ENCODE measurements at places on chromosomes 6 and 20.

DNA sequence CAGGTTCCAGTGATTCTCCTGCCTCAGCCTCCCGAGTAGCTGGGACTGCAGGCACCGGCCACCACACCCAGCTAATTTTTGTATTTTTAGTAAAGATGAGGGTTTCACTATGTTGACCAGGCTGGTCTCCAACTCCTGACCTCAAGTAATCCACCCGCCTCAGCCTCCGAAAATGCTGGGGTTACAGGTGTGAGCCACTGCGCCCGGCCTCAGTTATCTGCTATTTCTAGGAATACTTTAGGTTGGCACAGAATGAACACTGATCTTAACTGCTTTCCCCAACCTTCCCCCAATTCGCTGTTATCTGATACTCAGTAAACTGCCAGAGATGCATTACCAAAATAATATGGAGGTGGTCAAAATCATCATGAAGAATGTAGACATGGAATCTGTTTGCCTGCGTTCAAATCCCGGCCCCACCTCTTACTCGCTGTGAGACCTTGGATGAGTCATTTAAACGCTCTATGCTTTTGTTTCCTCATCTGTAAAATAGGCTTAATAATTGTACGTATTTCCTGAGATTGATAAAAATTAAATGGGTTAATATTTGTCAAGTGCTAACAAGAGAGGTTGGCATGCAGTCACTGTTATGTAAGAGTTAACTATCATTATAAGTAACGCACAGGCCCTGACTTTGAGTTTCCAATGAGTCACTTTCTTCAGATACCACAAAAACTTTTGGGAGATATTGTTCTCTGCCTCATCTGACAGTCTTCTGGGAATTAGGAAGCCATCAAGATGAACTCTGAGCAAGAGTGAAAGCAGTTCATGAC lies 44.5 kb upstream of the NCOA3 start:
- peak; percentile 54 for DNase-seq

DNA sequence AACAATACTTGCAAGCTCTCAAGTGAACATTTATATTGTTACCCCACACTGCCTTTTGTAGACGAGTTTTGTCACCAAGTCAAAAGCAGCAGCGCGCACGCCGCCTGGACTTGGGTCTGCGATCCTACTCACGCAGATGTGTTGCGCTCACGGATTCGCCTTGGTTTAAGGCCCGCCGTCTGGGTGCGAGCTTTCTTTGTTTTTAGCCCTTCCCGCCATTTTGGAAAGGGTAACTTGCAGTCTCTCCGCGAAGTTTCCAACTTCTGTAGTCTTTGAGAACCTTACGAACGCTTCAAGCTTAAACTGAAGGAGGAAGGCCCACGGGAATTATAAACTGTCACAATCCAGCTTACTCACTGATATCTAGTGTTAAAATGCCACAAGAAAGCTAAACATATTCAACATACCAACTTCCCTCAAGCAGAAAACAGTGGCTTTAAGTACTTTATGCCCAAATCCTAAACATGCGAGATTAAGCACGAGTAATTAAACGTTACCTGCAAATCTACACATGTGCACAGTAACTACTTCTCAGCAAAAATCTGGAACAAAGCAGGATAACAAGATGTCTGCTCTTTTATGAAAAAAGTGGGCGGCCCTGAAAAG lies 80.4 kb upstream of the BTN3A2 start:
- DNase-seq, result peak; percentile 52

- DNase-seq, result no peak
Observed at GRCh38 chr20:54194724-54195438, 13.0 kb upstream of the PFDN4 start.

DNA sequence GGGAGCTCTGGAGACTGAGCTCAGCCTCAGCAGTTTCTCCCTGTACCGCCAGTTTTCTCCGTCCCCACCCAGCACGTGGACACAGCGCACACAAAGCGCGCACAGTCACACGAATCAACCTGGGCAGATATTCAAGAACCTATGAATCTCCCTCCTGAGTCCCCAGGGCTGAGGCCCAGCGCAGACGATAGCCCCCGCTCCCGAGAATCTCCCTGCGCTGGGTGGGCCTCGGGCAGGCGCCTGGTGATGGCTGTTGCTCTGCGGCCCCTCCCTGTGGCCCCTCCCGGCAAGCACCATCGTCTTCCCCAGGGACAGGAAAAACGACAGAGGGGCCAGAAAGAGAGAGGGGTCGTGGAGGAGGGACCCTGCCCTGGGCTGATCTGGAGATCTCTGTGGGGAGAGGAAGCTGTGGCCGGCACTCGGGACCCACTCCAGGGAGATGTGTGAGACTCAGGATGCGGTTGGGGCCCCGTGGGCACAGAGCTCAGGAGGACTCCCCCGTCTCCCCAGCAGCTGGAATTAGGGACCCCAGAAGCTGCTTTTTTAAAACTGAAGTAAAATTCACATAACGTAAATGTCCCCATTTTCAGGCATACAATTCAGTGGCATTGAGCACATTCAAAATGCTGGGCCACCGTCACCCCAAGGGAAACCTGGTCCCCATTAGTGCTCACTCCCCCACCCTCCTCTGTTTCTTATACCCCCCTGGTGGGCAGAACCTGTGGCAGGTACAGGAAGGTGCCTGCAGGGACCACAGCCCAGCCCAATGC lies 330.8 kb downstream of the TAF4 start:
- DNase-seq, result no peak

DNA sequence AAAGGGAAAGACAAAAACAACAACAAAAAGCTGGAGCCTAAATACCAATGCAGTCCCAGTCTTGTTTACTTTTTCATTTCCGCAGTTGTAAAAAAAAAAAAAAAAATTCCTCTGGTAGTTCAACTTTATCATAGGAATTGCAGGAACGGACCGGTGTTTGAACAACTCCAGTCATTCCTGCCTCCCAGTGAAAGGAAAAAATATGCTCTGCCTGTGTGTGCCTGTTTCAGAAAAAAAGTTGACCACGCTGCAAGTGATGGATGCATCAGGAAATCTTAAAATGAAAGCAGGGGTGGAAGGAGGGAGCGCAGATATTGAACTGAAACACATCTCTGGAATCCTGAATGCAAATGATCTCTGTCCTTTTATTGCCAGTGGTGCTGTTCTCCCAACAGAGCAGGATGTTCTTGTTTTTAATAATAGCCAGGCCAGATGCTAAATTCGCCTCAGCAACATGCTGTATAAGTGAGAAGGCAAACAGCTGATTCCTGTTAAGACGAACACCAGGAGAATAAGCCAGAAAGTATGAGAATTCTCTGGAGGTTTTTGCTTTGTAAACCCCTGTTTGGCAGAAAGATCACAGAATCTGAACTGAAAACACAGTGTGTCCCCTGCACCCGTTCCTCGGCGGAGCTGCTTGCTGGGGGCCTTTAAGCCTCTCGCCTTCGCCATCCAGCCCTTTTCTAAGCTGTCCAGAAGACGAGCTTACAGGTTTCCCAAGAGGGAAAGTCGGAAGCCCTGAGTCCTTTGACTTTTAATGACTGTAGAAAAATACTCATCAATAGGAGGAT lies 178.4 kb upstream of the SUPT3H start:
- DNase-seq, result no peak

DNA sequence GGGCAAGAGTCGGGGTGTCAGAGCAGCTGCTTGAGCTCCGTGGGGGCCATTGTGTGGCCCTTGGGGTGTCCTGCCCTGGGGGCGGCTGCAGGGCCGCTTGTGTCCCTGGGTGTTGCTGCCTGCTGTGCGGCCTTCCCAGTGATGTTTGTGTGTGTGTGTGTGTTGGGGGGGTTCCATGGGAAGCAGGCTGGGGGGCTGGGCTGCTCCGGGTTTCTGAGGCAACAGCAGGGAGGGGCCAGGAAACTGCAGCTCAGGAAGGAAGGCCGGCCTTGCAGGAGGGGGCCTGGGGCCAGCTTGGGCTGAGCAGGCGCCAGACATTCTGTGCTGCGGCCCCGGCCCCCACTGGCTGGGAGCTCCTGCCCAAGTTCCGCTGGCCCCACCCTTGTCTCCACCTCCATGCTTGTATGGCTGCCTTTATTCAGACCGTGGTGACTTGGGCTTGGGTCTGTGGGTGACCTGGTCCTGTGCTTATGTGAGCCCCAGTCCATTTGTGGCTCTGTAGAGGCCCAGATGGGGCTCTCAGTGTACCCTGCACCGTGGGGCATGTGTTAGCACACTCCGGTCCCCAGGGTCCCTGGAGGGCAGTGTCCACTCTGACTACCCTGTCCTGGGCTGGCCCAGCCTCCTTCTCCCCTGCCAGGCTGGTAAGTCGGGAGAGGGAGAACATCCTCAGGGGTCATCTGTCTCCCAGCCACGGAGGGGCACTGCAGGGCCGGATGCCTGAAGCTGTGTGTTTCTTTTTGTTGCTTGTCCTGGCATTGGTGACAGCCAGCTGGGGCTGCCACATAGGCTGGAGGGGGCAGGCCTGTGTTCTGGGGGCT lies 4.6 kb upstream of the SOX18 start:
- no peak for DNase-seq

DNA sequence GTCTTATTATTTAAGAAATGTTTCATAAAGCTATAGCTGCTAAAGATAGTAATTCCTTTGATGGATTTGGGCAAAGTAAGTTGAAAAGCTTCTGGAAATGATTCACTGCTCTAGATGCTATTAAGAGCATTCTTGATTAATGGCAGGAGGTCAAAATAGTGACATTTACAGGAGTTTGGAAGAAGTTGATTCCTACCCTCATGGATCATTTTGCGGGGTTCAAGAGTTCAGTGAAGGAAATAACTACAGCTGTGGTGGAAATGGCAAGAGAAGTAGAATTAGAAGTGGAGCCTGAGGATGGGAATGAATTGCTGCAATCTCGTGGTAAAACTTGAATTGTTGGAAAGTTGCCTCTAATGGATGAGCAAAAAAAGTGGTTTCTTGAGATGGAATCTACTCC lies 316.1 kb downstream of the UTRN start:
- DNase-seq, result no peak

- DNase-seq, result no peak
Observed at GRCh38 chr20:1809131-1809572, 86.1 kb upstream of the SIRPA start.

DNA sequence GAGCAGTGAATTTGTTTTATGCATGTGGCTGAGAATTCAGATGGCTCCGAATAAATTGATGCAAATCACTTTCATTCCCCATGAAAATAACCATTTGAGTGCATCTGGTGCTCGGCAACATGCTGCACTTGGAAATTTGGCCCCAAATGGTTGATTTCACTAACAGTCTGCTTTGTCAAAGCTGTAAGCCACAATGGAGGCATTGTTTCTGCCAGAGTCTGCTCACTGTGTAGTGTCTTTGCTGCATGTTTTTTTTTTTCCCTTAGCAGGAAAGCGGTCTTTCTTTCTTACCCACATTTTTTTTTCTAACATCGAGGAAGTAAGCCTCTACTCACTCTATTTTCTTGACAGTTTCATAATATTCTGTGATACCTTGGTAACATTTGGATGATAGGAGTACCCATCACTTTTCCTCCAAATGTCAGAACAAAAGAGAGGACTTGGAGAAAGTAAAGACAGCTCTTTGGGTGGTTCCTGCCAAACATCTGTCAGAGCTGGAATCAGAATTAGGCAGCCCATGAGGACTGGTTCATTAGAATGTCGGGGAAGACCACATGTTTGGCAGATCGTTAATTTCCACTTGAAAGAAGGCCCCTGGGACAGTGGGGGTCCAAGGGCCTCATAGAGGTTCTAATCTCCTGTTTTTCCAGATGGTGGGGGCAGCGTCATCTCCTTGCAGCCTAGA lies 149.5 kb downstream of the DOK5 start:
- DNase-seq, result no peak

- no peak for DNase-seq
Observed at GRCh38 chr20:18663932-18664331, 76.1 kb downstream of the DTD1 start.

DNA sequence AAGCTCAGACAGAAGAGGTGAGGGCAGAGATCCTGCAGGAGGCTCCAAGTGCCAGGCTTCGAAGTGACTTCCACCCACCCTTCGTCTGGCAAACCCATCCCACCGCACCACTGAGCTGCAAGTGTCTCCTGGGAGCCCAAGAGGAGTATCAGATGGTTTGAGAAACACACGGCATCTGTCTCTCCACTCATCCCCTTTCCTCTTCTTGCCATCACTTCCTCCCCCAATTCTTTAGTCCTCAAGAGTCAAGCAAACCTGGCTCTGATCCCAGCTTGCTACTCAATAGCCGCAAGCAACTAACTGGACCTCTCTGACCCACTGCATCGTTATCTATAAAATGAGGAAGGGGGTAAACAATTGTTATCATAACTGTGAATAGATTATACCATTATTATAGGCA lies 142.1 kb downstream of the BMP7 start:
- DNase-seq, result no peak

Measured in T-helper 2 cell treated with Interferon-gamma antibody and Interleukin-4, amounts not matched to agents 5 μg/mL and 100 μg/mL, for 36 hours (primary cell).